Mesothelial cell of epicardium (in vitro differentiated cells): ENCODE measurements at places on chromosomes 5 and 9.

DNA sequence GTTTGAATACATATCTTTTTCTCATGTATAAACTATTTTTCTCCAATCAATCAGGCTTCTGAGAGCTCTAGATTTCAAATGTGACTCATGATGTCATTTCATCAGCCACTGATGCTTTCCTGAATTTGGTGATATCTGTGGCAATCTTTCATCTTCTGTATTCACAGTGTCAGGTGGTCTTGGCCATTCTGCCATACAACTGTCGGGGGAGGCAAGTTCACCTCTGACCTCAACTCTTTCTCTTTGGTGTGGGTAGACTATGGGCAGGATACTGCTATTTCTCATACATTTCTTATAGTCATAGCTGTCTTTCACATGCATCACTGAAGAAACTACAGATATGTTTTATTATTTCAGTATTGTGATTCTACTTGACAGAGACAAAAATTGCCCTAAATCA is 414.1 kb upstream of the MEF2C start:
- no peak for DNase-seq

DNA sequence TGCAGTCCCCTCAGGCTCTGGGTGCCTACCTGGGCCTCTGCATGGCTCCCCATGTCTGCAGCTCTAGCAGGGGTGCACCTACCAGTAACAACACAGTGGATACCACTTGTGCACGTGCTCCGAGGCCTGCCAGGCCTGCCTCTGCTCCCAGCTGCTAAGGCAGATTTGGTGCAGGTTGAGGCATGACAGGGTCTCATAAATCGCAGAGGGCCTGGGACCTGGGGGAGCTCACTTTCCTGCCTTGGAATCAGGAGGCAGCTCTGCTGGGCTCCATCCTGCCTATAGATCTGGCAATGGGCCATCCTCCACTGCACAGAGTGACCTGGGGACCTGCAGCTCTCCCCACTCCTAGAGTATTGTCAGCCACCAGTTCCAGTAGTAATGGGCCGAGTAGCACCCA is 121.9 kb upstream of the CXCL14 start:
- DNase-seq, result no peak

DNA sequence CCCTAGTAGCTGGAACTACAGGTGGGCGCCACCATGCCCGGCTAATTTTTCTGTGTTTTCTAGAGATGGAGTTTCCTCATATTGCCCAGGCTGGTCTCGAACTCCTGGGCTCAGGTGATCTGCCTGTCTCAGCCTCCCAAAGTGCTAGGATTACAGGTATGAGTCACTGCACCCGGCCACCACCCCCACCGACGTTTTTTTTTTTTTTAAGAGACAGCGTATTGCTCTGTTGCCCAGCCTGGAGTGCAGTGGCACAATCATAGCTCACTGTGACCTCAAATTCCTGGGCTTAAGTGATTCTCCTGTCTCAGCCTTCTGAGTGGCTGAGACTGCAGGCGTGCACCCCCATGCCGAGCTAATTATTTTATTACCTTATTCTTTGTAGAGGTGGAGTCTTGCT is 38.2 kb downstream of the WDR70 start:
- DNase-seq, result no peak

GRCh38 chr9:133886563-133887501 is 105.3 kb downstream of the VAV2 start:
- DNase-seq, result no peak

GRCh38 chr5:147956064-147956841 is 49.9 kb upstream of the C5orf46 start:
- DNase-seq, result no peak

DNA sequence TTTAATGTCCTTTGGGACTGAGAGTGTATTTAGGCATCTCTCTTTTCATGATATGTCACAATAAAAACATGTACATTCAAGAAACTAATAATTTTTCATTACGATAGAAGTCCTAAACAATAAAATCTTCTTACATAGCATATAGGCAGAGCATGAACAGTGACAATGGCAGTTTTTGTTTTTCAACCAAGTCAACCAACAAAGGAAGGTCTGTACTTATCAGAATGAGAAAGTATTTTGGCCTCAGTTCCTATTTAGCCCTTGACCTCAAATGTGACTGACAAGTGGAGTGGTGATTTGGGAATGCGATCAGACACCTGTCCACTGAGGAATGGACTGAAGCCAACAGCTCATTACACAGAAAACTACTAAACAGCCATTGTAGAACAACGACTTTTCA is 219.5 kb downstream of the TMEM161B start:
- no peak for DNase-seq

DNA sequence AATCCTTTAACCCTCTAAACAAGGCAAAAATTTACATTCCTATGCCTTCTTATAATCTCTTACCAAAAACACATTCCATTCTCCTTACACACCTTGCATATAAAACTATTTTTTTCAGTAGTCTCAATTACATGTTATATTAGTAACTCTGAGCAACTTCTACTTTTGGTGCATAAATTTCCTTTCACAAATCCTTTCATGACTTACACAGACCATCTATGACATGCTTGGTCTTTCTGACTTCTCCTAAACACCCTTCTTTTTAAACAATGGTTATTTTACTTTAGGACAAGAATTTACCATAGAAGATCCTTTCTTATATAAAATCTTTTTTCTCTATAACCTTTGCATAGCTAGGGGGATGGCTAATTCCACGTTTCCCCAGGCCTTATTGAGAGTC is 208.0 kb upstream of the ARRDC3 start:
- no peak for DNase-seq

DNA sequence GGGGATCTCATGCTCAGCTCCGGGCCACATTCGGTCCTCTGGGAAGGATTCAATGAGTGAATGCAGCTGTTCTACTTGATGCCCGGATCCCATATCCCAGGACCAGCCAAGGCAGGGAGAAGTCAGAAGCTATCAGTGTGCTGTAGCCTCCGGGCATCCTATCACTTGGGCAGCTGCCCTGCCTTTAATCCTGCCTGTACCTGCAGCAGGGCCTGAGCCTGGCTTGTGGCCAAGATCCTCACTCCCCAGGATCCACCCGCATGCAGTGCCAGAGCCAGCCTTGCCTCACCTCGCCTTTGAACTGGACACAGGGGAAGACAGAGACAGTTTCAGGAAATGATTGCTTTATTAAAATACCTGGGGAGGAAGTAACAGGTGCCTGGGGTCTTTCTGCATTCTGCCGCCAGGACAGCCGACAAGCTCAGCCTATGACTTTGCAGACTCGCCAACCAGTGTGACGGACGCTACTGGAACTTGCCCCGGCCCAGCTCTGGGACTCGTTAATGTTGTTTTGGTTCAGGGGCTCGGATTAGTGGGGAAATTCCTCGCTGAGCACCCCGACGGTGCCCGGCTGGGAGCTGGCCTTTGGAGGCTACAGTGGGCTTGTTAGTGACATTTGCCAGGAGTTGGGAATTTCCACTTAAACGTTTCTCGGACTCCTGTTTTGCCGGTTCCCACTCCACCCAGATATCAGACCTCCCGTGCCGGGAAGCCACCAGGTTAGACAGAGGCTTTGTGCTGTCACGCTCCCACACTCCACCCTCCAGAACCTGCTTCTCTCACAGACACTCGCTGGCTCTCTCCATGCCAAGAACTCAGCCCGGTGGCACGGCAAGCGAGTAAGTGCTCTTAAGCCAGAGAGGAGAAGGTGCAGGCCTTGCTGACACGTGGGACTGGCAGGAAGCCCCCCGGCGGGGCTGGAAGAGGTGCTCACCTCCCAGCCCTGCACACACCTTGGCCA is 721 bp downstream of the PTGES start:
- no peak for DNase-seq

DNA sequence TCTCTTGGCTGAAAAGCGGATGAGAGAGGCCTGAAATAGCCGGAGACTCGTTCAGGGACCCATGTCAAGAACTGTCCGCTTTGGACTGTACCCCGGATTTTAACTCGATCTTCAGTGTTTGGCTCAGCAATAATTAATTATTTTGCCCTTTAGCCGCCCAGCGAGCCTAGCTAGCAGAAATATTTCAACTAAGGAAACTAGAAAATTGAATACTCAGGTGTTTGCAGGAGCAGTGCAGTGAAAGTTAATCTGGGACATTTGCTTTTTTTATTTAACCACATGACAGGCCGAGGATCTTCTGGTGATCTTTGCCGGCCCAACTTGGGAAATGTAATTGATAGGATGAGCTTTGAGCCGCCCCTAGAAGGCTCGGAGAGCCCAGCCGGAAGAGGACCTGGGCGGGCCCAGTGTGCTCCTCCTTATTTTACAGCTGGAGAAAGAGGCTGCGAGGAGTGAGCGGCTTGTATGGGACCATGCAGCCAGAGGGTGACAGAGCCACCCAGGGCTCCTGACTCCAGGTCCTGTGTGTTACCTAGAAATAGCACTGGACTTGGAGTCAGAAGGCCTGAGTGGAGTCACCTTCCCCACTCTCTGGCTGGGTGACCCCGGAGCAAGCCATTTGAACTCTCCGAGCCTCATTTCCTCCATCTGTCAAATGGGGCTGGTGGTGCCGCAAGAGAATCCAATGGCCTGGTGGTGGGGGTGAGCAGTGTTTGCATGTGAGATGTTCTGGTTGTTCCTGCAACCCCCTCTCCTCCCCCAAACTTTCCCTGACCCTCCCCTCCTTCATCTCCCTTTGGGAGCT is 2.4 kb downstream of the PPARGC1B start:
- no peak for DNase-seq

DNA sequence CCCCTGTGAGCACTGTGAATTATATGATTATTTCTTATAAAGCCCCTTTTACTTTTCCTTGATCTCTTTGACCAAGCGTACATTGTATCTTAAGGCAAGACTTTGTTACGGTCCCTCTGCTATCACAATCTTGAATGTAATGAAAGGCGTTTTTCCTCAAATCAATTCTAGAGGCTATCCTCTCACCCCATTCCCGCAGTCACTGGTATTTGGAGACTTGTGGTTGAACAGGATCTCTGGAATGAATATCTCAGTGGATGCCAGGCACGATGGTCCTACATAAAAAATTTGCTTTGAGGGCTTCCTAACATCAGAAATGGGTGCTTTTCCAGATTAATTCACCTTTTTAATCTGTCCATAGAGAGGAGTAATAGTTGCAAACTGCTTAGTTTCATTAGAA is 151.4 kb upstream of the PAPPA start:
- no peak for DNase-seq

- DNase-seq, result no peak
Measured at GRCh38 chr9:135357863-135358551, 121.6 kb upstream of the PPP1R26 start.

GRCh38 chr5:16547200-16547842 is 69.5 kb downstream of the RETREG1 start:
- no peak for DNase-seq

GRCh38 chr5:102481054-102481715 is 17.6 kb downstream of the SLCO6A1 start:
- no peak for DNase-seq

GRCh38 chr5:39284552-39284951 is 65.2 kb upstream of the FYB1 start:
- DNase-seq, result no peak

DNA sequence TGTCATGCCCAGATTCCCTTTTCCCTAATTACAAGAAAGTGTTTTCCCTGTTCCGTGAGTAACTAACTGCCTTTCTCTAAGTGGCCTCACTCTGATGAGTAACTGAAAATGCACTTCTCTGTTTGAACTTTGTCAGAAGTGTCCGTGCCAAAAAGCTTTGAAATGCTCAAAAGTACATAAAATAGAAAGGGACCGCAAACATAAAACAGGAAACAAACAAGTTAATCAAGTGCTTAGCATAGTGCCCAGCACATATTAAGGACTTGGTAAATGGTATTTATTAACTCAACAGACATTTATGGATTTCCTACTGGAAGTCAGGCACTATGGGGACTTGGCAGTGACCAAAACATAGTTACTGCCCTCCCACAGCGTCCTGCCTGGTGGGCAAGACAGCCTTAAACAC is 22.3 kb downstream of the AQP3 start:
- no peak for DNase-seq

DNA sequence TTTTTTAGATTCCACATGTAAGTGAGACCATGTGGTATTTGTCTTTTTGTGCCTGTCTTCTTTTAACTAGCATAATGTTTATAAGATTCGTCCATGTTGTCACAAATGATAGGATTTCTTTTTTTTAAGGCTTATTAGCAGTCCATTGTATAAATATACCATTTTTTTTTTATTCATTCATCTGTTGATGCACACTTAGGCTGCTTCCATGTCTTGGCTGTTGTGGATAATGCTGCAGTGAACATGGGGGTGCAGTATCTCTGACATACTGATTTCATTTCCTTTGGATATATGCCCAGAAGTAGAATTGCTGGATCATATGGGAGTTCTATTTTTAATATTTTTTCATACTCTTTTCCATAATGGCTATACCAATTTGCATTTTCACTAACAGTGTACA is 48.7 kb downstream of the KIAA1958 start:
- no peak for DNase-seq

- DNase-seq, result no peak
Measured at GRCh38 chr9:97593960-97594359, 39.2 kb downstream of the TSTD2 start.

- no peak for DNase-seq
Measured at GRCh38 chr5:129945028-129945427, 40.8 kb downstream of the CHSY3 start.

DNA sequence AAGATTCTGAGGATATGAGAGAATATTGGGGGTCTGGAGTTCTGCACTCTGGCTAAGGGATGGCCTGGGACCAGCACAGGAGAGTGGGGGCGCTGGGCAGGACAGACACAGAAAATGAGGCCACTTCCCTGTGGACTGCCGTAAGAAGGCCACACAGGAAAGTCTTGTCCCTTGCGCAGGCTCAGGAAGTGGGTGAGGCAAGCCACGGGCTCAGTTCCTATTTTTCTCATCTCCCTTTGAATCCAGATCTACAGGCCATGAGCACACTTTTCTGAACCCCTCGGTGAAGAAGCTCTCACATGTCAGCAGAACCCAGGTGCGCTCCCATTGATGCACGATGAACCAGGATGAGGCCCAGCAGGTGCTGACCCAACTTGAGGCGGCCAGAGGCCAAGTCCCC is 207.4 kb downstream of the AGTPBP1 start:
- no peak for DNase-seq

GRCh38 chr9:70340572-70340971 is 73.9 kb downstream of the KLF9 start:
- no peak for DNase-seq

- DNase-seq, result no peak
Measured at GRCh38 chr5:123876276-123876790, 364.4 kb downstream of the CSNK1G3 start.

DNA sequence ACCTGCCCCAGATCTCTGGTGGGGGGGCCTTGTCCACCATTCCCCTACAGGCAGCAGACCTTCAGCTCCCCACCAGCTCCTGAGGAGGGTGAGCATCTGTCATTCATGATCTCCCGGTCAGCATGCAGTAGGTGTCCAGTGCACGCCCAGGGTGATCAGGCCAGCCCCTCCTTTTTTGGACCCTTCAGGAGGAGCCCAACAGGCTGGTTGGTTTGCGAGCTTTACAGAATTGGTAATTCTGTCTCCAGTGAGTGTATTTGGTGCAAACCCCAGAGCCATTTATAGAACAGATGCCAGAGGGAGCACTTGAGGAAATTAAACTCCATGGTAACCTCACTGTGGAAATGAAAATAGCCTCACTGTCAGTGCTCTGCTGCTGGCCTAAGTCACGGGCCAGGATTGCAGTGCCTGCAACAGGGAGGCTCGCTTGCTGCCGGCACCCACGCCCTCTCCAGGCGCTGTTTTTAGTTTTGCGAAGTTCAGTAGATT is 23.4 kb downstream of the WNK2 start:
- DNase-seq, result no peak

- DNase-seq, result no peak
Measured at GRCh38 chr5:20678814-20679298, 690.9 kb upstream of the CDH18 start.
